ENCODE measurements at places on chromosomes 6 and 20.

DNA sequence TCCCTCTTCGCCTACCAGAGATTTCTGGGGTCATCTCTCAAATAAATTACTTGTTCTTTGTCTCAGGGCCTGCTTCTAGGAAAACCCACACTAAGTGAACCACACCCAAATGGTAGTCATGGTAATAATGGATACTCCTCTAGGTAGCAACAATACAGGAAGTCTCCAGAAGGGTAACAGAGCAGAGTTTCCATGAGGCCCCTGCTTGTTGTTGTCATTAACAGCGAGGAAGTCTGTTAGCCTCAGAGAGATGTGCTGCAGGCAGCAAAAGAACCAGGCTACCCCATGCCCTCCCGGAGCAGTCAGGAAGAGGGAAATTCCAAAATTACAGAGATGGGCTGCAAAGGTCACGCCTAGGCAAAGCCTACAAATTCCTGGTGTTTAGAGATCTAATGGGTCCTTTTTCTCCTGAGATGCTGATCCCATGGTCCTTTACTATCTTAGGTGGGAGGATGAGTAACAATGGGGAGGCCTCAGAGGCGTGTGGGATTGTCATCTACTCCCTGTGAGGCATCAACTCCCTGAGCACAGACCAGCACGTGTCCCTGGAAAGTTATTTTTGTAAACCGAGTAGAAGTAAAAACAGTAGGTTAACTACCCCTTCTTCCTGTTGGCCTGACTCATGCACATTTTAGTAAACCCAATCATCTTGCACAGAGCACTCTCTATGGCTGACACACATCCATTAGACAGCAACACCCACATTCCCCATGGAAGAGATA, 10.1 kb downstream of the ISM1 start:
- DNase-seq: peak; percentile 66

DNA sequence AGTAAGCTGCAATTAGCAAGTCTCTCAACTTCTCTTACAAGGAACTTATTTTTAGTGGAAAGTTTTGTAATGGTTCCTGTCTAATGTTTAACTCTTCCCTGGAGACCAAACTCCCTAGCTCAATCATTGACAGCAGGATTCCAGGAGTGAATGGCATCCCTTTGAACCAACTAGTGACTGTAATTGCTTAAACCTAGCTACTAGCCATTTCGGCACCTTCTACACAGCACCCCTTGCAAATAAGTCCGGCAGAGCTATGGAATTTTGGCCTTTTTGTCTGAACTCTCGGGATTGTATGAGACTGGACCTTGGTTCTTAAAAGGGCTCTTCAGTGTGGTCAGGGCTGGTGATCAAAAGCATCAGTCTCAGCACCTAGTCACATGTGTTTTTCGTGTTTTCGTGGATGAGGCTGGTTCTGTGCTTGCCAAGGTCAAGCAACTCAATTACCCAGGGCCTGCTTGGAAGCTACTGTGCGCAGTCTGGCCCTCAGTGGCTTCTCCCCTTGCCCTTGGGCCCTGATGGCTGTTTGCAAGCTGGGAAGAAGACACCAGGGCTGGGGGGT, 135.3 kb upstream of the NEDD9 start:
- DNase-seq: no peak

- DNase-seq: no peak
Measured at GRCh38 chr20:60132162-60132826, 174.1 kb downstream of the CDH26 start.

GRCh38 chr20:49276161-49276960, 1.5 kb downstream of the ZNFX1 start:
- no peak for DNase-seq

DNA sequence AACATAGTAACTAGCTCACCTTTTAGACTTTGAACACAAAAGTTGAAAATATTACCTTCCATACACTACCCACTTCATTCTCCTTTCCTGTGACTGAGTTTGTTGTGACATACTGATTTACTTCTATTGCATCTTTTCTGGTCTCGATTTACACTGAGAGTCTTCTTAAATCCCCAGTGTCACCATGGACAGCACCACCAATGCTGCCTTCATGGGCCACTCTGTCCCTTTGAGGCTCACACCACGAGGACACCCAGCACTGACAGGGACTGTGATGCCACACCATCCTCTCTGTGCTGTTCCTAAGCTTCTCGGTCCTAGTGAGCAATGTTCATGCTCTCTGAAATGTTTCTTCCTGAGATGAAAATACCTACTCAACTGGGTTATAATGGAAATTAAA, 337.1 kb upstream of the IRAK1BP1 start:
- DNase-seq: no peak

DNA sequence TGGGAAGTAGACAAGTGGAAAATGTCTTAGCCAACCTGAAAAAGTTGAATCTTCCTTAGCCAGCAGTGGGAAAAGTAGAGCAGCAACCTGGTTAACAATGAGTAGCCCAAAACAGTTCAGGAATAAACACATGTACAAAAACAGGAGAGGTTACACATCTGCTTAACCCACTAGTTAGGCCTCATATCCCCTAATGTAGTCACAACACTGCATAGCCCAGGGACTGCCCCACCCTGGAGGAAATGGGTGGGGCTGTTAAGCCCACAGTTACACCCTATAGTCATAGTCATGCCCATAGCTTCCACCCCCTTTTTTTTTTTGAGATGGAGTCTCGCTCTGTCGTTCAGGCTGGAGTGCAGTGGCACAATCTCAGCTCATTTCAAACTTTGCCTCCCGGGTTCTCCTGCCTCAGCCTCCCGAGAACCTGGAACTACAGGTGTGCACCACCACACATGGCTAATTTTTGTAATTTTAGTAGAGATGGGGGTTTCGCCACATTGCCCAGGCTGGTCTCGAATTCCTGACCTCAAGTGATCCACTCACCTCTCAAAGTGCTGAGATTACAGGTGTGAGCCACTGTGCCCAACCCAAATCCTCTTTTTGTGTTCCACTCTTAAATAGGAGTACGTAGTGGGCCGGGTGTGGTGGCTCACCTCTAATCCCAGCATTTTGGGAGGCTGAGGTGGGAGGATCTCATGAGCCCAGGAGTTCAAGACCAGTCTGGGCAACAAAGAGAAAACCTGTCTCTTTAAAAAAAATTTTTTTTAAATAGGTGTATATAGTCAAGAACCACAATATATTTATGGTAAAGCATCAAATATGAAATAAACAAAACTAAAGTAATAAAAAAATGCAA, 24.5 kb downstream of the ILRUN start:
- DNase-seq: no peak

DNA sequence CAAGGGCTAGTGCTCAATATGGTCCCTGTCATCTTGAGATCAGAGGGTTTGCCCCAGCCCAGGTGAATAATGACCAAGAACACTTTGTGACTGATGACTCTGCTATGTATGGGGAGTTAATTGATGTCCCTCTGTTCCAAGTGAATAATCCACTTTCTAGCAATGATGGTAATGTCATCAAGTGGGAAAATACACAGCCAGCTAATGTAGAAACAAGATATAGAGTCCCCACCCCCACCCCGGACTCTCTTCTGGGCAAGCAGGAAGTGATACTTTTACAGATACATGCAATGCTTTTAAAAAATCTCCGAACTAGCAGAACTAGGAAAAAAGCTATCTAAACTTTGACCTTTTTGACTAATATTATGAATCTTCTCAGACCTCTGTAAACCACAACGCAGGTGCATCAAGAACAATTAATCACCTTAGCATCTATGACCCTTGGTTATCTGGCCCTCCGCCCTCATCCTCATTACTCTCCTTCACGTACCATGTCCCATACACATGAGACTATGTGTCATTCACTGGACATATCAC, 30.5 kb downstream of the CNR1 start:
- no peak for DNase-seq

GRCh38 chr20:61049684-61050083, 202.4 kb upstream of the CDH4 start:
- DNase-seq: no peak

DNA sequence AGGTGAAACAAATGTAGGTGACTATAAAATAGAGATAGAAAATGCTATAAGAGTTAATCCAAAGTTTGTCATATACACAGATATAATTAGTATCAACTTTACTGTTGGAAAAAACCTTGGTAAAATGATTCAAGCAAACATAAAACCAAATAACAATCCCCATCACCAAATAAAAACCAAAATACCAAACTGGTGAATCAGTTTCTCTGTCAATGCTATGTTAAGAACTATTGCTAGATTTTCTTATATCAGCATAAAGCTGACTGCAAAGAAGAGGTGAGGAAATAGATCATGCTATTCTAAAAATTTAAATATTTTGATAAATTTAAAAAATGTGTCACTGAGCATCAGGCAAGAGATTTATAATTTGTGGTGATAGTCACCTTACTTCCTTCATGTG, 658.4 kb downstream of the PHF3 start:
- DNase-seq: no peak

DNA sequence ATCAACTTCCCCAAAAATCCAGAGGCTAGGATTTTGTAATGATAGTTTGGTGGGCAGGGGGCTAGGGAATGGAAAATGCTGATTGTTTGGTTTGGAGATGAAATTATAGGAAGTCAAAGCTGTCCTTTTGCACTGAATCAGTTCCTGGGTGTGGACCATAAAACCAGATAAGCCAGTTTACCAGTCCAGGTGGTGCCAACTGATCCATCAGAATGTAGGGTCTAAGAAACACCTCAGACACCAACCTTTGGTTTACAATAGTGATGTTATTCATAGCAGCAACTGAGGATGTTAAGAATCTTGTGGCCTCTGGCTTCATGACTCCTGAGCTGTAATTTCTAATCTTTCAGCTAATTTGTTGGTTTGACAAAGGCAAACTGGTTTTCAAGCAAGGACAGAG, 496.6 kb upstream of the EPHA7 start:
- no peak for DNase-seq

- no peak for DNase-seq
Measured at GRCh38 chr20:44073011-44073674, 113.8 kb downstream of the JPH2 start.

- DNase-seq: no peak
Measured at GRCh38 chr6:85285934-85286333, 163.9 kb upstream of the NT5E start.

- no peak for DNase-seq
Measured at GRCh38 chr6:99189823-99190721, 159.4 kb downstream of the FAXC start.

GRCh38 chr6:33091957-33092356, 16.2 kb downstream of the HLA-DPB1 start:
- no peak for DNase-seq

GRCh38 chr6:124719913-124720312, 242.3 kb upstream of the RNF217 start:
- DNase-seq: no peak

DNA sequence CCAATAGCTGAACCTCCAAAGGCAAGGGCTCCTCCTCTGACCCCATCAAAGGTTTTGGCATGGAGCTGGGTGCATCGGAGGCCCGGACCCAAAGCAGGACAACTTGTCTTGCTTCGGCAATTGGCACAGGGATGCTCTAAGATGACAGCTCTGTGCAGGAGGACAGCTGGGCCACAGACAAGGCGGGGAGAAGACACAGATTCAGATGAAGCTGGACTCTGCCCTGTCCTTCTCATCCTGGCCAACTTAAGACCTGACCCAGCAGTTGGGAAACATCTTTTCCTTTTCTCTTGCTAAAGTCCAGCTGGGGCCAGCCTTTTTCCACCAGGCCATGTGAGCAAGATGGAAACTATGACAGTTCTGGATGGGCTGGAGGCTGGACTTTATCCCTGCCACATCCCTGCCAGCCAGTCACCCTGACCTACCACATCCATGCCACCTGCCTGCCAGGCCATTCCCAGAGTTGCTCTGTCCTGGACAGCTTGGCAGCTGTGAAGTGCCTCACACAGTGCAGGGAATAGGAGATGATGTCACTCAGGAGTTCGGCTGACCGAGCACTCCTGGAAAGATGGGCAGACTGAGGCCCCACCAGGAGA, 12.7 kb upstream of the PSMF1 start:
- no peak for DNase-seq

- DNase-seq: no peak
Measured at GRCh38 chr6:2756241-2756640, 5.5 kb upstream of the MYLK4 start.

DNA sequence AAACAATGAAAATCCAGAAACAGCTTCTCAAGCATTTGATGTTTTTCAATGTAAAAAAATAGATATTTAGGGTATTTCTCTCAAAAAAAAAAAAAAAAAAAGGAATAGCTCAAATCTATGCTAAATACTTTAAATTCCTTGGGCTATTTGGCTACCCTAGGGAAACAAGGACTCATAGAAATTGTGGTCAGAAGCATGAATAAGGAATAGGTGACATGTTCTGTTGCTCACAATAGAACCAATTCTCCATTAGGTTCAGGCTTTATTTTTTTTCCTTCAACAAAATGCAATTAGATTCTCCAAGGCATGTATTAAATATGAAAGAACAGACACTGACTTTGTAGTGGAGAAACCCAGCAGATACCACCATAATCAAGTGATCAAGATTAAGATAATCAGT, 904.3 kb upstream of the FLRT3 start:
- DNase-seq: no peak

GRCh38 chr6:5174244-5174643, 86.5 kb downstream of the LYRM4 start:
- no peak for DNase-seq

GRCh38 chr6:124524491-124525200, 437.6 kb upstream of the RNF217 start:
- DNase-seq: no peak

- DNase-seq: no peak
Measured at GRCh38 chr6:36626636-36627035, 32.5 kb downstream of the SRSF3 start.

- no peak for DNase-seq
Measured at GRCh38 chr20:16588241-16588640, 15.0 kb upstream of the KIF16B start.

DNA sequence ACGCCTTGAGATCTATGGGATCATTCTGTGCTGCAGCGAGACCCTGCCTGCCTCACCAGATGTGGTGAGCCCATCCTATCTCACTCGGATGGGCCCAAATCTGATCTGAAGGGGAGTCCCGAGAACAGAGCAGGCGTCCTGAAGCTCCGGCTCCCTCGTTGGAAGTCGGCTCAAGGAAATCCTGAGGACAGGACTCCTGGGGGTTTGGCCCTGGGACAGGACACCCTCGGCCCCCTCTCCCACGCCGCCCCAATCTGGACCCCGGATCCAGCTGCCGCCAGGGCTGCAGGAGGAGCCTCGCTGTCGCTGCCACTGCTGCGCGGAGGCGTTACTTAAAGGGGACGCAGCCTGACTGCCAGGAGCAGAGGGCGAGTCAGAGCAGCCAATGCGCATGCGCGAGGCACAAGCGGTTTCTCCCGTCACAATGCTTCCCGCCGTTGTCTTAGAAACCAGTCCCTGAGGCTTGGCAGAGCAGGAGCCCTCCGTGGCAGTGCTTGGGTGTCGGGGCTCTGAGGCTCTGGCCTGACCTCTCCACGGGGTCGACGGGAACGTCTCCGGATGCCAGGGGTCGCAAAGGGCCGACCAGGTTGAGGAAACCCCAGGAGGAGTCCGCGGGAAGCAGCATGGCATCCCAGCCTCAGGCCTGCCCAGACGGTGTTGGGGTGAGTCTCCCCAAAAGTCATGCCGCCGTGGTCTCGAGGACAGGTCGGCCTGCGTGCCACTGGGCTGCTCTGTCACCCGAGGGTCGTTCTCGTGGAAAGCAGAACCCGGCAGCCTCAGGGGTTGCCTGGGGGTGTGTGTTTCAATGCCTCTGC, 1567.8 kb upstream of the DEFB115 start:
- DNase-seq: no peak

- DNase-seq: peak; percentile 46
Measured at GRCh38 chr6:169489563-169490245, 212.1 kb downstream of the WDR27 start.

Measured in AG09309 (cell line).